ENCODE measurements at places on chromosomes 3 and 15.

DNA sequence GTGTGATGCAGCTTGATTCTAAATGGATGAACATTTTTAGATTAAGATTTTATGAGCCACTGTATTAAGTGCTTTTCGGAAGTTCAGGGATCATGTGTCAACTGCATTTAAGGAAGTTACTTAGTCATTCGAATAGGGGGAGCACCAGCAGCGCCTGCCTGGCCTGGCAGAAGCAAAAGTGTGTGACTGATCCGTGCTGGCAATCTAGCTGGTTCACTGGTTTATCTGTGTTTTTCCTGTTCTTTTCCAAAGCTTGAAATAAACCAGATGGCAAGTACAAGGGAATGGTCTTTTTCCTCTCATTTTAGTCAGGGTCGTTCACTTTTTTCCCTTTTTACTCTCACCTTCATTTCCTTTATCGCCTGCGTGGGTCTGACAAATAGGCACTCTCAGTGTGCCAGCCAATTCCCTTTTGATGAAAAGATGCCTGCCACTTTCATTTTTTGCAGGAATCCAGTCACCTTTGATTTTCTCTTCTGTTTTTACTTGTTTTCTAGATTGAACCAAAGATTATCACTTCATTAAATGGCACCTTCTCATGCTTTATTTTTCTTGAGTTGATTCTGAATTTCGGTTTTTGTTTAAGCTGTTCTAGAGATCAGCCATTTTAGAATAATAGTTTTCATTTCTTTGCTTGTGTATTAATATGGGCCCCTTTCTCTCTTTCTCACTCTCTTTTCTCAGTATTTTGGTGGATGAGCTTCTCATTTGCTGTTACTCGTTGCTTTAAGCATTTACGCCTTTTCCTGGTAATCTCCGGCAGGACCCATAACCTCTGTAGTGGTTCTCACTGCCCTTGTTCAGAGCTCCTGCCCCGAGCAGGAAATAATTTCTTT is 2.8 kb downstream of the ABHD2 start:
- DNase-seq, result no peak

DNA sequence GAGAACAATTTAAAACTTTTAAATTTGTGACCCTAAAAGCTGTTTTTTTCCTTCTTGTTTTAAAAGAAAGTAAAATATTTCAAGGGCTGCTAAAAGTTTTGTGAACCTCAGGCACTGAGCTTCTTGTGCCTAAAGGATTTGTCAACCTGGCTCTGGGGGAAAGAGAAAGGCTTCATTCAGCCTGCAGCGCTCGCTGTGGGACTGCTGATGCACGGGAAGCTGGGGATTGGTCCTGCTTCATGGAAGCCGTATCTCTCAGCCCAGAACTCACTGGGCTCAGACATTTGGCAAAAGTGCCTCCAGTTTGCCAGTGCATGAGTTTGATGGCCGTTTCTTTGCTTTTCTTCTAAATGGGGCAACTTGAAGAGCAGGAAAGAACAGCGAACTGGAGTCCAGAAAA is 30.8 kb downstream of the TPRG1 start:
- no peak for DNase-seq

DNA sequence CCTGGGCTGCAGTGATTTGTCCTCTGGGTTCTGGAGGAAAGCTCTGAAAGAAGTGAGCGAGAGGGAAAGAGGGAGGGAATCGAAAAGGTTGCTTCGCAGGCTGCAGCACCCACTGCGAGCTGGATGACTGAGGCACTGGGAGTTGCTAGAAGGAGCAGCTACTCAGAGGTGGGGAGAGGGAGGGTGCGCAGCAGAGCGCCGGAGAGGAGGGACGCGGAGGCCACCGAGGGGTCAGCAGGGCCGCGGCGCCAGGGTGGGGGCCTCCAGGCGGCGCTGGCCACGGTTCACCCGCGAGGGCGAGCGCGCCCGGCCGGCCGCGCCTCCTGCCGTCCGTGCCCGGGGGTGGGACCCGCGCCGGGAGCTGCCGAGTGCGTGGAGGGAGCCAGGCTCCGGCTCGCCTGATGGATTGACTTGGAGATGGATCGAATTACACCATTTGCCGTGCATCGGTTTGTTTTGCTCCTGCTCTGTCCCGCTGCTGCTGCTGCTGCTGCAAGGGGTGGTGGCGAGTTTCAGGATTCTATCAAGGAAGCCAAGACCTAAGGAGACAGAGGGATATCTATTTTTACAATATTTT is at the start of gene SEMA6D:
SEMA6D (plus strand) TSS at position 470 of the 577 bp plus-strand sequence. CDS start 42,294 bp downstream, outside the sequence.
- DNase-seq, result peak; percentile 33

DNA sequence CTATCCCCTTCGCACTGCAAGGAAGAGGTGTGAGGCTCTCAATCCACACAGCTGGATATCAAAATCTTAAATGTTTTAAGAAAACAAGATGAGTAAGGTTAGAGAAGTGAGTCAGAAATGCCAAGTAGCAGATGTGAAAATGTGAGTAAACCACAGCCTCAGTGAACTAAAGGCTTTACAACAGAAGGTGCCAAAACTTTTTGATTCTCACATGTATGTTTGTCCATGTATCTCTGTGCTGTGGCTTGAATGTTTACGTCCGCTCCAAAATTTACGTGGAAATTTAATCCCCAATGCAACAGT is 126.8 kb upstream of the PFN2 start:
- no peak for DNase-seq

DNA sequence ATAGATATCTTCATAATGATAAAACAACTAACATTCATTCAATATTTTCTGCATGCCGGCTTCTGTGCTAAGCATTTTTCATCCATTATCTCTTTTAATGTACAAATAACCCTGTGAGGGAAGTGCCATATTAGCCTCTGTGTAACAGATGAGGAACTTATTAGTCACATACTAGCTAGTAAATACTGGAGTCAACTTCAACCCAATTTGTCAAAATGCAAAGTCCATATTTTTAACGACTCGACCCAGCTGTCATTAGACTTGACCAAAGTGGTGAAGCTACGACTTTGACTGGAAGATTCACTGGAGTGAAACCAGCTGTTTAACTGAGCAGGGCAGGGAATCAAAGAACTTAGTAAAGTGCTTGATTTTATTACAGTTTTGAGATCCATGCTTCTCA is 41.6 kb downstream of the PARP15 start:
- DNase-seq, result no peak

DNA sequence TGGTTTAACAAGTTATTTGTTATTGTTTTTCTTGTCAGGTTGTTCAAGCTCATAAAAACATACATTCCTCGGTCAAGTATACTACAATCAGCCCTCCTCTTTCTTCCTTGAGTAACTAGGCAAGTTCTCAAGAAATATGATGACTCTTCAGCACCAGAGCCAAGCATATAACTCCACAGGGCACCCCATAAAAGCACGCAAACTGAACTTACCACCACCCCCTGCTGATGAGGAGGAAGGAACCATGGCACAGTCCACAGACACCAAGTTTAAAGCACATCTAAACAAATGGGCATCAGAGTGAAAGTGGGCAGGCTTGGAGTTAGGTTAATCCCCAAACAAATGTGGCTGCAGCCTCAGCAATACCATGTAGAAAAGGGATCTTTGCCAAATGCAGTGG is 5.3 kb downstream of the IP6K2 start:
- no peak for DNase-seq

DNA sequence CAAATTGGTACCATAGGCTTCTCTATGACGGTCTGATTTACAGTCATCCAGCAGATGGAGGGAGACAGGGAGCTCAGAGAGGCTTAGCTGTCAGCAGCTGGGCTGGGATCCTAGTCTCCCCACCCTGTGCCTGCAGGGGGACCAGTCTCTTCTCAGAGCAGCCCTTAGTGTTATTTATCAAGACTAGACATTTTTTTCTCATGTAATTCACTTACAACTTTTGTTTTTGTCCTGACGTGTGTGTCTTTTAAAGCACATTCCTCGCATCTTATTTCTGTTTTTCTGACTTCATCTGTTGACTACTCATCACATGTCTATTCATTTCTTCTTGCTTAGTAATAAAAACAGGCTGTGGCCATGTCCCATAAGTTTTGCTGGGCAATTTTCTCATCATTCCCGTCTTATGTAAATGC is 116.1 kb downstream of the KLF13 start:
- no peak for DNase-seq

DNA sequence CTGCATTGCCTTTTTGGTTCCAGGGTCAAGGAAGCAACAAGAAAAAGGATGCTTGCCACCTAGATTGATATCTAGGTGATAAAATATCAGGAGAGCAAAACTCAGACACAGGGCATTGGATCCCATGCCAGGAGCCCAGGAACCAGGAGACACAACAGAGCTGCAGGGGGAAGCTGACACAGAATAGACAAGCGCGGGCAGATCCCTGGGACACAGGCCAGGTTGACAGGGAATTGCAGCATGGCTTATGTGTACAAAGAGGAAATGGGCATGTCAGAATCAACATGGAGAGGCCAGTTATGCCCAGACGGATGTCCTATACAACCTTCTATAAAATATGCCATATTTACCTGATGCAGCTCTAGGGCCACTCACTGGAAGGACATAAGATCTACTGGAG is 84.2 kb downstream of the SEMA6D start:
- DNase-seq, result no peak

All from GOT3 (cell line).